Renal cortex interstitium (tissue), 15 donors: ENCODE measurements at places on chromosomes 5 and 9. TPM values are rescaled to one million over a fixed set of nuclear protein-coding genes. Genes with fewer than 3 reads are reported as not detected.

- DNase-seq: no peak
Measured at GRCh38 chr9:86301686-86302085, 19.3 kb upstream of the ISCA1 start.

DNA sequence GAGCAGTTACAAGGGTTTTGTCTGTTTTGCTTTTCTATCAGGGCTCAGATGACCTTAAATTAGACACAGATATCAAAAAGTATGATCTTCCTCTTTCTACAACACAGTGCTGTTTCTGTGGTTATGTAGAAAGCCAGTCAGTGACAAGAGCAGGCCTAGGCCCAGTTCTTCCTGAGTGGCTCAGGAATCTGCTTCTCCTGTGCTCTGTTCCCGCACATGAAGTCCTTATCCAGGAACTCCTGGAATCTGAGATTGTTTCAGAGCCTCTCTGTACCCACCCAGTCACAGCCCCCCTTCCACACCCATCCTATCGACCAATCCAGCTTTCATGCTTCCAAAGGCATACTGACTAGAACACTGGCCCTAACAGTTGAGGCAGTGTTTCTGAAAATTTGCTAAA, 40.4 kb upstream of the SMU1 start:
- no peak for DNase-seq

DNA sequence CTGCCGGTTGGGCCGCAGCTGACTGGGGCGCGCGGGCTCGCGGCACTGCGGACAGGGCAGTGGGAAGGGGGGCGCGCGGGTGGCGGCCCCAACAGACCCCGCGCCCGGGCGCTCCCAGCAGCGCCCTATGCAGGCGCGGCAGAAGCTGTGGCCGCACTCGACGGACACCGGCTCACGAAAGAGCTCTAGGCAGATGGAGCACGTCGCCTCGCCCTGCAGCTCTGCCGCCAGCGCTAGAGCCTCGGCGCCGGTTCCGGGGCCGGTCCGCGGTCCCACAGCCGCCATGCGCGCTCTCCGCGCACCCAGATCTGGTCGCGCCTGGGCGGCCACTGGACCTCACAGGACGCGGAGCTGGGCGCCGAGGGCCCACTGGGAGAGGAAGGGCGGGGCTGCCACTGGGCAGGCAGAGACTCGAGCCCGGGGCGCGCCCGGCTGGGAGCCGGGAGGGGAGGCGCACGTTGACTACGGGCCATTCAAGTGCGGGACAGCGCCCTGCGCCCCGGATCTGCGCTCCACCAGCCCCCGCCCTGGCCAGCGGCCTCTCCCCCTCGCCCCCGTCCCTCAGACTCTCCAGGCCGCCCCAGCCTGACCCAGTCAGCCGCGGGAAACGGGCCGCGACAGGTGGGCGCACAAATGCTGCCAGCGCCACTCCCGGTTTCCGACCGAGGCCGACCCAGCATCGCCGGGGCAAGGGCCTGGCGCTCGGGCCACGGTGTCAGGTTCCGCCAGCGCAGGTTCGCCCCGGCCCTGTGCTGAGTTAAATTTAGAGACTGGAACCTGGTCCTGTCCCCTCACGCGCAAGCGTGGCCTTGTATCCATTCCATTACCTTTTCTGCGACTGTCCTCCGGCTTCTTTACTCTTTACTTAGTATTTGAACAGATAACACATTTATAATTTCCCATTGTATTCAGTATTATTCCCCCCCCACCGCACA, at the start of gene TRIM7:
TSS of gene TRIM7 (minus strand) at position 371 of the 935 bp plus-strand sequence. CDS start at position 285, 86 bp downstream.
- no peak for DNase-seq

DNA sequence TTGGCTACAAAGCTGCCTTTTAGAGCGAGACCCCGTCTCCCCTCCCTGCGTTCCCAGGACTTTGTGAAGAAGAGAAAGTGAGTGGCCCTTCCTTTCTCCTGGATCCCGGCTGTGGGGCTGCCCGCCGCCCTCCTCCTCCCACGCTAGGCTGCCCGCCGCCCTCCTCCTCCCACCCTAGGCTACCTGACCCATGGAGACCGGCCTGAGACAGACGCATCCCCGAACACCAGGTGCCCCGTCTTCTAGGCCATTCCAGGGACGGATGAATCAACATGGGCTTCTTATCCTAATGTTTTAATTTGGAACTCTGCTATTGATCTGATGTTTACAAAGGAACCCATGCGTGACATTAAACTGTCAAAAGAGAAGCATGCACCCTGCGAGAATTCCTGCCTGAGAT, 117.3 kb upstream of the LPCAT1 start:
- no peak for DNase-seq

DNA sequence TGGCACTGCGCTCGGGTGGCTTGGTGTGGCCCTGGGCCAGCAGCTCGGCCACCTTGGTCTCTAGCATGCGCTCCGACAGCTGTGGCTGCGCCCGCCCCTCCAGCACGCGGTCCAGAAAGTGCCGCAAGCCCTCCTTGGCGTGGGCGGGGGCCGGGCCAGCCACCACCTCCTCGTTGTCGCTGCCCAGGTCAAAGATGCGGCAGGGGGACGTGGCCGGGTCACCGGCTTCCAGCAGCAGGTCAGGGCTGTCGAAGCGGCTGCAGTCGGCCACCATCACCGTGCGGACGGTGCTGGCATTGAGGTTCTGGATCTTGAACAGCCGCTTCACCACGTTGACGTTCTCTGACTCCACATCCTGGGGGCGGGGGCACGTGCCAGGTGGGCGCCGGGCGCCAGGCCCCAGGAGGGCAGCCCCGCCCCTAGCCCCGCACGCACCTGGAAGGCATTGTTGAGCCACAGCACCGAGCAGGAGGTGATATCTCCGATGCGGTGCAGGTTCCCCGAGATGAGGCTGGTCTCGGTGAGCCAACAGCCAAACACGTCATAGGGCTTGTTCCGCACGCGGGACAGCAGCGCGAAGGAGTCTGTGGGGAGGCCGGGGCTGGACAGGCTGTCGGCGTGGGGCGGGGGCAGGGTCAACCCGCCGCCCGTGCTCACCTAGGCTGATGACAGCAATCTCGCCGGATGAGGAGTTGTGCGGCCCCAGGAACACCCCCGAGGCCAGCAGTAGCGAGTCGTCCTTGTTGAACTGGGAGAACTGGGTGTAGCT, 2.2 kb downstream of the FBXW5 start:
- DNase-seq: no peak

DNA sequence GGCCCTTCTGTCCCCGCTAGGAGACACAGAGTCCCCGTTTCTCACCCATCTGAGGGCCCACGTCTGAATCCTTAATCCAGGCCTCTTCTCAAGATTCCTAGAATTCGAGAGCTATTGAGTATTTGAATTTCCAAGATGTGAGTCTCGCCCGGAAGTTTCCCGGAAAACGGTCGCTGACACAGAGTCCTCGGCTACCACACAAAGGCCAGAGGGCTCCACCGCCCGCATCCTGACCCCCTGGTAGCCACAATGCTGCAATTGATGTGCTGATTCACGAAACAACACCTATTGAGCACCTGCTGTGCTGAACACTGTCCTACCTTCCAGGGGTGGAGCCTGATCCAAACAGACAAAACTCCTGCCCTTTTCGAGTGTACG, 670 bp upstream of the FBP1 start:
- DNase-seq: no peak

DNA sequence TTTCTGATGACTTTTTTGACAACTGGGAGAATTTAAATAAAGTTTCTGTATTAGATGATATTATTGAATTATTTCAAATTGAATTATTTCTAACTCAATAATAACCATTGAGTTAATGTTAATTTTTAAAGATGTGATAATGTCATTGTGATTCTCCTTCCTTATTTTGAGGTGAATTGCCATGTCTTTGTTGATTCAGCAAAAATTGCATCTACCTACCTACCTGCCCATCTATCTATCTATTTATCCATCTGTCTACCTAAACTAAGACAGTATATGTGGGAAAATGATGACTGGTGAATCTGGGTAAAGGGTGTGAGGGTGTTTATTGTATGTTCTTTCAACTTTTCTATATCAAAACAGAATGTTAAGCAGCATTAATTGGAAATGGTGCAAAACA, 75.0 kb downstream of the G3BP1 start:
- DNase-seq: no peak

DNA sequence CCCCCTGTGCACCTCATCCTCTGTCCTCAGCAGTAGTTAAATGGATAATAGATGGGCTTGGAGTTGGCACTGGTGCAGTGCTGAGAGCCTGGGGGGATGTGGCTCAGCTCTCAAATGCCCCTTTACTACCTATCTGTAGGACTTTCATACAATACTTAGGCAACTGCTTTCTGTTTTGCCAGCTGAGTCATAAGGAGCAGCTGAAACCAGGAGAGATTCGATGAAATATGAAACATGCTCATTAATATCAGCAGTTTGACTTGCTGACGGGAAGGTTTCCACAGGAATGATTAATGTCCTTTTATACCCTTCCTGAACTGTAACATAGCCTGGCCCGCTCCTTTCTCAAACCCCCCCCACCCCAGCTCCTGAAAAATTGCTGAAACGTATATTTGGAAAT, 142.6 kb downstream of the SAXO1 start:
- no peak for DNase-seq

DNA sequence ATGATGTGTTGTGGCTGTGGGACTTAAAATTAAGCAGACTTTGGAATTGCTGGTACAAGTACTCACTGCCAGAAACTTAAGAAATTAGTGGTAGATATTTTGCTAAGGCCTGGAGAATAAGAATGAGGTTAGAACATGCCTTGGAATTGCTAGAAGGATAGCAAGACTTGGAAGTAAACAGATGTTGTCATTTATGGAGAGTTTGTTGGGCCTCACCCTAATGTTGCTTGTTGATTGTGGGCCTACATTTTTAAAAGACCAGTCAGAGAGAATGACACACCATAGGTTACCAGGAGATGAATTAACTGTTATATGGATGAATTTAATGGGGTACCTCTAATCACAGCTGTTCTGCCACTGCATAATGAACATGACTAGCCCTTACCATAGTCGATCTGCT, 120.1 kb upstream of the GAS1 start:
- DNase-seq: no peak

DNA sequence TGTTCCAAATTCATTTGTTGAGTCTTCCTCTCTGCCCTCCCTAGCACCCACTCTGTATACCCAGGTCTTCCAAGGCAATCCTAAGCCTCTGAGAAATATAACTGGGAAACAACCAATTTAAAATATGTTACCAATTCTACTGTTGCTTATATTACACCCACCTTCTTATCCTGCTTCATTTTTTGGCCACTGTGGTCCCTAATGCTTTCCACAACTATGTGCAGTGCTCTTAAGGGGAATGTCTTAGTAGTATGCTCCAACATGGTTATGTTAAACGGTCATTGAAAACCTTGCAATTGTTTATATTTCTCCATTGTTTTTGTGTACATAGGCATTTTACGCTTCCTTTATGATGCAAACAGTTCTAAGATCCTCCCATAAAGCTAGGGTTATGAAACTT, 273.1 kb upstream of the HAPLN1 start:
- DNase-seq: no peak

- DNase-seq: no peak
Measured at GRCh38 chr9:98218562-98219363, 26.3 kb upstream of the CORO2A start.

Gene IL7R
- 0.50 TPM for polyA plus RNA-seq

Gene PAIP1
- polyA plus RNA-seq: 149 TPM

Gene CNTNAP3B
- polyA plus RNA-seq: 13.2 TPM

Gene FCHO2
- 31.7 TPM for polyA plus RNA-seq
